ENCODE measurements at places on chromosomes 5 and 9.

DNA sequence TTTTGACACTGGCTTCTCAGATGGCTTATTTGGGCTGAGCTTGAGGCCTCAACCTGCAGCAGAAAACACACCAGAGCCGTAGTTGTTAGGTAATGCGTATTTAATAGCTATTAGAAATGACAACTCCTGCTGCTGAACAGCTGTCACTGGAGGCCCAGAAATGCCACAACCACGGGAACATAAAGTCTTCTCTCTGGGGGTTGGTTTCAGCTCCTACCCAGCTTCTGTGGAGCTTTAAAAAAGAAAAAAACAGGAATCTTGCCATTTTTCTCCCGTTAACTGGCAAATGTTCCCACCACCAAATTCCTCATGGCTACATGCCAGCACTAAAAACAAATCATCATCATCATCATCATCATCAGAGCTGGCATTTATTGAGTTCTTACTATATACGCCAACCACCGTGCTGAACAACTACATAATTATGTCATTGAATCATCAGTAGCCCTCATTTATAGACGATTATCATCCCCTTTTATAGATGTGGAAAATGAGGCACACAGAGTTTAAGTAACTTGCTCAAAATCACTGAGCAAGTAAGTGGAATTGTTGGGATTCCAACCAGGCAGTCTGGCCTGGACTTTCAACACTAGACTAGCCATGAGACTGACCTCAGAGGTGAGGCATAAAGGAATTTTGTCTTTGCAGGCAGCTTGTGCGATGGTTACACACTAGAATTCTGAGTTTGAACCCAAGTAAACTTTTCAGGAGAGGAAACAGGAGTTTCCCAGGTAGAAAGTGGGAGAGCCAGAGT lies 185.3 kb upstream of the WWC1 start:
- DNase-seq = peak; percentile 85

GRCh38 chr5:19058216-19058615 lies 929.8 kb downstream of the CDH18 start:
- no peak for DNase-seq

DNA sequence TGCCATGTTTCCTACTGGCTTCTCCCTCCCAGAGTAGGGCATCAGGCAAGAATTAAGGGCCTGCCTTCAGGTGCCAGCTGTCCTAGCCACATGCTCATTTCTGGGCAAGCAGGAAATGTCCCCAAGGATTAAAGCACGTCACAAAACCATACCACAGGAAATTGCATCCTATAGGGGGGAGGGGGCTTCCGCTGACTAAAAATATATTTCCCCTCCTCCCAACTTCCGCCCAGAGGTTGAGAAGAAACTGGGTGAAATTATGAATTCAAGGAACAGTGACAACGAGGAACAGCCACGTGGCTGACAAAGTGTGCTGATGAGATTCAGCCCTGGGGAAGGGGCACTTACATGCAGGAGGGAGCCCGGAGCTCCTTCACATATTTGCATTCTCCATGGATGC lies 4.1 kb downstream of the HBEGF start:
- peak; percentile 44 for DNase-seq

GRCh38 chr9:130433168-130433946 lies 11.4 kb upstream of the ASS1 start:
- peak; percentile 58 for DNase-seq

DNA sequence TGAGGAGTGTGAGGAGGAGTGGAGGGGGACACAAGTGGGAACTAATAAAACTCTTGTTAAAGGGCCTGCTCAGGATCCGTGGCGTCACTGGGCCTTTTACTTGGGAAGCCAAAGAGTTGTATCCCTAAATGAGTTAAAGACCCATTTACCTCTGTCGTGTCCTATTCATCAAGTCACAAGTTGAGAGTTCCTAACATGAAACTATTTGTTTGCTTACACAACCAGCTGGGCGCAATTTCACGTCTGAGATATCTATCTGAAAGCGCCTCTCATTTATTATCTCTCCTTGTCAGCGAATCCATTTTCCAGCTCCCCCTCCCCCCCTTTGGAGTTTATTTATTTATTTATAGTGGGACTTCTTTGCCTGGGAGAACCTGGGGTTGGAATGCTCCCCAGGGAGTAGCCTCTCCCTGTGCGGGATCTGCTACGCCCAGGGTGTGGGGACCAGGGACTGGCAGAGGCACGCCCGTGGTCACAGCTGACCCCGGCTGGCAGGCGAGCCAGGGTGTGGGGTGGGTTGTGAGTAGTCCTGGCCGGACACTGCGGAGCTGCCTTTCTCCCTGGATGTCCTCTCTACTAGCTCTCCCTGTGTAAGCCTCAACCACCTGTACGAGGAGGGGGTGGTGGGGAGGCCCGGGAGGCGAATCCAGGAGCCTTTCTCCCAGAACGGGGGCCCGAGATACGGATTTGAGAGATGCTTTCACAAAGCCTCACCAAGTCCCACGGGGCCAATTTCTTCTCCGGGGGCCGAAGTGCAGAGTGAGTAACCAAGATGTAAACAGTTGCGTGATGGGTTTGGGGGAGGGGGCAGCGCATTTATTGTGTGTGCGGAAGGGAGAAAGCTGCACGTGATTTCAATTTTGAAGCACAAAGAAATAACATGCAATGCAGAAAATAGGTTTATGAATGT lies 15.3 kb downstream of the NR2F1 start:
- DNase-seq = no peak

DNA sequence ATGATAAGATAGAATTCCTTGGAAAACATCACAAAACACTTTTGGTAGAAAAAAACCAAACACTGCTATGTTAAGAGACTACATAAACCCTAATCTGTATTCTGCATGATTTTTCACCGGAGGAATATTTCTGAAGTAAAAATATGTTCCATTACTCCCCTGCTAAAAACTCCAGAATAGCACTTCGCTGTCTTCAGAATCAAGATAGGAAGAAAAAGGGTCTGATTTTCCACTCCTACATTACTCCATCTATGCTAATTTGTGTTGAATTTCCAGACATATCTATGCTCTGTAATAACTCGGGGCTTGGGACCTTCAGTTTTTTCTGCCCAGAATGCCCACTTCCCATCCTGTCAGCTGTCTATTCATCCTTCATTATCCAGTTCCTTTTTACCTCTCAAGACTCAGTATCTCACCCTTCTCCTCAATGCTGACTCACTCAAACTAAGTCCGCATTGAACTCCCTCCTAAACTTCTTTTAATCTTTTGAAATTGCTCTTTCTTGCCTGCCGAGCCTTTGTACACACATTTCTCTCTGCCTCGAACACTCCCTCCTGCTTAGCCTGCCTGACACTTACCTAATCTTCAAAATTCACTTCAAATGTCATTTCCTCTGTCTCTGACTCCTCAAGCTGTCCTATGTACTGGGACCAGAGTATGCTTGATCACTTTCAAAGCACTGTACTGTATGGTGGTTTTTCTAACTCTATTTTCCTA lies 171.0 kb downstream of the ARRDC3 start:
- DNase-seq = peak; percentile 29

DNA sequence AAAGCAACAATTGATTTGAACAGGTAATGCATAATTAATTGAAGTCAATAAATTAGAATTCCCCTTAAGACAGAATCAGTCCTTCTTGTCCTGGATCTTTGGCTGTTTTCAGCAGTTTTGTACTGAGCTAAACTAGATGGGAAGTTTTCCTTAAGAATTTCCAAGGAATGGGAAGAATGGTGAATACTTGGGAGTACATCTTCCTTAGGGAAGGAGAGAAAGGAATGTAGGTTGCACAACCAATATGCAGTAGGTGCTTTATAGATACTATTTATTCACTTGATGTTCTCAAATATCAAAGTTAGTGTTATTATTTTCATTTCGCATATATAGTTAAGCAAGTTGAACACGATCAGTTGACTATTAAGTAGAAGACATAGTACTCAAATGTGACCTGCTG lies 183.5 kb upstream of the MAP1B start:
- DNase-seq = peak; percentile 32

DNA sequence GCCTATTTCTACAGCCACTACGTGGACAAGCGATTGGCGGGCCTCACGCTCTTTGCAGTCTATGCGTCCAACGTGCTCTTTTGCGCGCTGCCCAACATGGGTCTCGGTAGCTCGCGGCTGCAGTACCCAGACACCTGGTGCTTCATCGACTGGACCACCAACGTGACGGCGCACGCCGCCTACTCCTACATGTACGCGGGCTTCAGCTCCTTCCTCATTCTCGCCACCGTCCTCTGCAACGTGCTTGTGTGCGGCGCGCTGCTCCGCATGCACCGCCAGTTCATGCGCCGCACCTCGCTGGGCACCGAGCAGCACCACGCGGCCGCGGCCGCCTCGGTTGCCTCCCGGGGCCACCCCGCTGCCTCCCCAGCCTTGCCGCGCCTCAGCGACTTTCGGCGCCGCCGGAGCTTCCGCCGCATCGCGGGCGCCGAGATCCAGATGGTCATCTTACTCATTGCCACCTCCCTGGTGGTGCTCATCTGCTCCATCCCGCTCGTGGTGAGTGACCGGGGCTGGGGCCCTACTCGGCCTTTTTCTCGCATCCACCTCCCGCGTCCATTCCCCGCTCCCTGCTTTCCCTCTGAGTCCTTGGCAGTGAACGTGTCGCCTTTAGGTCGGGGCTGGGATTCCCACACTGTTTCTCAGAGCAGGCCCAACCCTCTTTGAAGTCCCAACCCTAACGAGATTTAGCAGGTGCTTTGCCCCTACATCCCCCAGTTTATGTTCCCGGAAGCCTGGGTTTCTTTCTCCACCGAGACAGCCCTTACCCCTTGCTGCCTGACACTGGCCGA lies 1.8 kb downstream of the PTGER4 start:
- peak; percentile 36 for DNase-seq

Data from fibroblast of skin of back (primary cell).